ENCODE measurements at places on chromosomes 16 and 17.
A peak's percentile ranks its signal among the peaks of the same experiment; 100 is the strongest.

- no peak for DNase-seq
Observed at GRCh38 chr17:7932483-7932891, 481 bp downstream of the CNTROB start.

- DNase-seq, result peak; percentile 7
Observed at GRCh38 chr17:64083093-64083492, 46.9 kb downstream of the ERN1 start.

GRCh38 chr16:30053376-30054015 lies 12.1 kb upstream of the ALDOA start:
- peak; percentile 67 for DNase-seq

DNA sequence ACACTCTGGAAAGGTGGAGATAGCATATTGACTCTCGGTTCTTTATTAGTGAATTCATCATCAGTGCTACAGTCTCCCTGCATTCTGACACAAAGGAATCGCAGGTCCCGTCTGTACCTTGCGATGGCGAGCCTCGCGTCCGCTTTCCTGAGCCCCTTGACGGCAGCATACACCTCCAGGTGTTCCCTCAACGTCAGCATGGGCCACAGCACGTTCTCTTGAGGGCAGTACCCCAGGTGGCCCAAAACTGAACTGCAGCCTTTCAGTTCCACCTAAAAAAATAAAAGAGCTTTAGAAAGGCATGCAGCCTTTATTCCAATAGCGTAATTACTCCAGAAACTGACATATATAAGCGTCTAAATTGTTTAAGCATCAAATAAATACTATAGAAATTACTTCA lies 24.2 kb upstream of the ABCA9 start:
- DNase-seq, result no peak

DNA sequence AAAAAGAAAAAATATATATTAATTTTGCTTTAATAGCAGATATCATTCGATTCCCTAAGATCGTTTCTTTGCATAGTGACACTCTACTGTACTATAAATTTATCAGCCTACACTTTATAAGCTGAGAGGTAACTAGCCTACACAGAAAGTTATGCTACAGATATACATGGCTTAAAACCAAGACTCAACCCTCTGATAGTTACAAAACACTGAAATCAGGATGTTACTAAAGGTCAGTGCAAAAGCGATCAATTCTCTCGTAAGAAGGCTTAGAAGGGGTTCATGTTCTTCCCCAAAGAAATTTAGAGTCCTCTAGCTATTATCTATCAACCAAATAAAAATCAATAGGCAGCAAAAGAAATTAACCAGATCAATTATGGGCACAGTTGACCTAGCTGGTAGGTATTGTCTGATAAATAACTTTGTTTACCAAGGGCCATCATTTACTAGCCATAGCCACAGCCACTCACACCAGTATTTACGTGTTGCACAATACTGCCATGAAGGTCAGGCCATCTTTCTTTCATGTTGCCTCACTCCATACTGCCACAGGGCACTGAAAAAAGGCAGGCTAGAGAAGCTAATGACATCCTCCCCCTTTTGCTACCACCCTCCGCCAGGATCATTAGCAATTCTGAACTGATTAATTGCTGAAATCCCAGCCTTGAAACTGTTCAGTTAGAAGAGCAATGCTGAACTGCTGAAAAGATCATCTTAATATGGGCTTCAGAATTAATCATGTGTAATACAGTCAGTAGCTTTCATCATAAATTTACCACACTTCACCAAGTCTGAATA lies 43.7 kb downstream of the RND2 start:
- DNase-seq, result no peak

DNA sequence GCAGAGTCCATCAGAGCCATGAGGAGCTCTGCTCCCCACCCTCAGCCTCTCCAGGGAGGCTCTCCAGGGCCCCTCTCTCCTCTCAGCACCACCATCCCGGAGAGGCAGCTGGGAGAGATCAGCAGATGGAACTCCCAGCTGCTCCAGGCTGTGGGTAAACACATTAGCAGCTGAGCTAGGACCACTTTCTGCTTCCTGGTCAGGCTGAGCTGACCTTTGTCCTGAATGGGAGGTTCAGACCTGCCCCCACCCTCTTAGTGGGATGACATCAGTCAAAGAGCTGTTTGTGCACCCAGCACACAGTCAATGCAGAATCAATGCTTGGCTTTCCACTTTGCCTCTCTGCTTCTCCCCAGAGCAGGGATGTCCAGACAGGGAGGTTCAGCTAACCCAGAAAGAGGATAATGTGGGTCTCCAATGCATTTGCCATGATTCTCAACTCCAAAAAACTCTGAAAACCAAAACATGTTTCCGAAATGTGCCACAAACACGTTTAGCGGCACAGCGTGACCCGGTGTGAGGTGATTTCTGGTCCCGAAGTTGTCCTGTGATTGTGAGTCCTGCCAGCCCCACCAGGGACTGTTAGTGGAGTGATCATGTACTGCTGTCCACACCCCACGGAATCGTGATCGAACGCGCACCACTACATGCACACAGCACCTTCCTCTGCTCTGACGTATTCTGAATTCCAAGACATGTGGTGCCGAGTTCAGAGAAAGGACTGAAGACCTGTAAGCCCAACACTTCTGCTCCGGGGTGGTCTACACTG lies 6.7 kb downstream of the GPR142 start:
- no peak for DNase-seq

DNA sequence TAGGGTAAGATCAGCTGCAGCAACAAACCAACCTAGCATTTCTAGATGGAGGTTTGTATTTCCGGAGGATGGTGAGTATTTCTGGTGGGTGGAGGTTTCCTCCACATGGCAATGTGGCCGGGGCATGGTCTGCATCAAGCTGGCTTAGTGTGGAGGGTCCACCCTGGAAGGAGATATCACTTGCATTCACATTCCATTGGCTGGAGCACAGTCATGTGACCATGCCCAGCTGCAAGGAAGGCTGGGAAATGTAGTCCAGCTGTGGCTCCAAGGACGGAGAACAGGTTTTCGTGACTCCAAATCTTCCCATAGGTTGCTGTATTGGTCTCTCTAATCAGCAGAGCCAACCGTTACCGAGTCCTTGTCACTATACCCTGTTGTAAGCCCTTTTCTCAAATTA lies 68.7 kb downstream of the RAI1 start:
- DNase-seq, result no peak

DNA sequence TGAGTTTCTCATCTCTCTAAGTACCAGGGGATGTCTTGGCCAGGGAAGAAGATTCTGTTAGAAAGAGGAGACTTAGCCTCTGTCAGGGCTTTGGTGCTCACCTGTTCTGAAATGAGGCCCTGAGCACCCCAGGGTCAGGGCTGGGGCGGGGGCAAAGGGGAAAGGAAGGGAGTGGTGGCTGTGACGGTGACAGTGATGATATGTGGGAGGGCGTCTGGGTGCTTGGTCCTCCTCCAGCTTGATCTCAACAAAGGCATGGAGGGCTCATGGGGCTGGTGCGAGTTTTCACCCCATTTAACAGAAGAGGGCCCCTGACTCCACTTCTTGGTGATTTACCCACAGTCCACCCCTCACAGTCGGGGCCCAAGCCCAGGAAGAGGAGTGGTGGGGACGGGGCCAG lies 15.1 kb downstream of the SOX8 start:
- DNase-seq, result no peak

- DNase-seq, result no peak
Observed at GRCh38 chr16:11576427-11577289, 10.1 kb downstream of the LITAF start.

GRCh38 chr16:53542283-53542682 lies 39.3 kb upstream of the AKTIP start:
- no peak for DNase-seq

DNA sequence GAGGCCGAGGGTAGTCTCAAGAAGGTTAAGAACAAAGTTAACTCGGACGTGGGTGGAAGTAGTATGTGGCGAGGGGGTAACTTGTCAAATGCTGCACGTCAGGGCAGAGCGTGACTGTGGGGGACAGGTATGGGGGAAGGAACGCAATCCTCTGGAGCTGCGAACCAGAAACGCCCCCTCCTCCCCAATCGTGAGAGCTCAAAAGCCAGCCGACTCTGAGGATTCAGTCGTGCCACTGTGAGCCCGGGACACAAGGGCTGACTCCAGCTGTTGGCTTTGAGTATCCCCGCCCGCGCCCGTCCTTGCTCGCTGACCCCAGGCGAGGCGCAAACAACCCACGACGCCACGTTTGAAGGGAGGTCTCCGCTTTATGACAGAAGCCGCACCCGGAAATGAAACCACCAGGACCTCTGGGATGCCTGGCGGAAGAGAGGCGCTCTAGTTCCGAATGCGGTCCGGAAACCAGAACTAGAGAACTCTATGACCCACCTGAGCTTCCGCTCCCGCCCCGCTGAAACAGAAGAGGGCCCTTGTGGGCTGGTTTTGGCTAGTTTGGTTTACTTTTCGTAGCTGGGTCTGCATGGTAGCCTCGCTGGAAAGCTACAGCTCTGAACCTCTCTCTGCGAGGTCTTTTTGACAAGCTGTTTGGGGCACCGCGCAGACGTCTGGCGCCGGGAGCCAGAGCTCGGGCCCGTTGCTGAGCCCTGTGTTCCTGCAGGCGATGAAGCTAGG lies at the start of gene PEX12:
Gene PEX12 (minus strand): TSS at position 375 of the 732 bp plus-strand sequence. CDS start 550 bp downstream, outside the sequence.
- peak; percentile 87 for DNase-seq

GRCh38 chr16:937723-938122 lies 33.1 kb downstream of the LMF1 start:
- no peak for DNase-seq

GRCh38 chr17:31537565-31538011 lies 146.1 kb downstream of the RAB11FIP4 start:
- no peak for DNase-seq

DNA sequence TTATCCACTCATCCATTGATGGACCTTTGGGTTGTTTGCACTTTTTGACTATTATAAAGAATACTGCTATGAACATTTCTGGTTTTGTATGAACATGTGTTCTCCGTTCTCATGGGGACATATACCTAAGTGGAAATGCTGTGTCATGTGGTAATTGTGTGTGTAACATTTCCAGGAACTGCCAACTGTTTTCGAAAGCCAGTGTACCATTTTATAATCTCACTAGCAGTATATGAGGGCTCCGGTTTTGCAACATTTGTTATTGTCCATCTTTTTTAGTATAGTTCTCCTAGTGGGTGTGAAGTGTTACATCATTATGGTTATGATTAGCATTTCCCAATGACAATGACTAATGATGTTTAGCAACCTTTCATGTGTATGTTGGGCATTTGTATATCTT lies 5.1 kb upstream of the TRIM25 start:
- no peak for DNase-seq

DNA sequence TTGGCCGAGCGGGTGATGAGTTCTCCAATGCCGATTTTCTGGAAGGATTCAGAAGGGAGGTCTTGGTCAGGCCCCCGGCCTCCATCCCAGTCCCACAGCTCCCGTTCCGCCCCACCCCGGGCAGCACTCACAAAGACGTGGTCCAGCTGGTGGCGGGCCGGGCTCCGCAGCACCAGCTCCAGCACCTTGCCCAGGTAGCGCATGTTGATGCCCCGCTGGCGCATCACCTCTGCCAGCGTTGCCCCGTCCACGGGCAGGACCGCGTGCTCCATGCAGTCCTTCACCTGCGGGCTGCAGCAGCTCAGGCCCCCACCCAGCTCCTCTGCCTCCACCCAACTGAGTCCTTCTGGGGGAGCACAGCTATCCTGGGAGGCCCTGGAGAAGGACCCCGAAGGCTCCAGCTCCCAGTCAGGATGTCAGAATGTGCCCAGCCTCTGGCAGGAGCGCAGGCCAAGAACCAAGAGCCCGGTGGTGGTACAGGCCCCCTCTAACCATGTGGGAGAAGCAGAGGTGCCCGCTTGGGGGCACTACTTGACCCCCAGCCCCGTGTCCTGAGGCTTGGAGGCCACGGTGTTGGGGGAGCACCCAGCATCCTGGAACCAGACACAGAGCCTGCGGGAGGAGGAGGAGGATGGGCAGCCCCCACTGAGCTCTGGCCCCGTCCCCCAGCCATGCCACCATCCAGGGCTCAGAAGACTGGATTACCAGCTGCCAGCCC lies 16.2 kb downstream of the CLUH start:
- DNase-seq, result no peak

- peak; percentile 36 for DNase-seq
Observed at GRCh38 chr16:1960665-1961630, 1.6 kb downstream of the NDUFB10 start.

- no peak for DNase-seq
Observed at GRCh38 chr16:3087243-3088235, 11.6 kb downstream of the ZSCAN10 start.

GRCh38 chr16:28202147-28202746 lies 9.5 kb downstream of the XPO6 start:
- DNase-seq, result no peak

DNA sequence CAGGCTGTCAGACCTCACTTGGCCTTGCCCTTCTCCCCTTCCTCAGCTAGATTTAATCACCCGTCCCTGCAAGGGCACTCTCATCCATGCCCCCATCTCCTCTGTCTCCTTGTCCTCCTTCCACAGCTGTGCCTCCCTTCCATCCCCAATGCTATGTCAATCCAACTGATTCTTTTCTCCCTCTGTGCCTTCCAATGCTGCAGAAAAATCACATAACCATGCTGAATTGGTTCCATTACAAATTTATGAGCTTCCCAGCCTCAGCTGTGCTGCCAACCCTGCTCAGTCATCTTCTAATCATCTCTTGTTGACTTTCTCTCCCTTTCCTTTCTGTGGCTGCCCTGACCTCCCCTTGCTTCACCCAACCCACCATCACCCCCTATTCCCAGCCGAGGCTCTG lies 56.3 kb upstream of the PIRT start:
- DNase-seq, result no peak

DNA sequence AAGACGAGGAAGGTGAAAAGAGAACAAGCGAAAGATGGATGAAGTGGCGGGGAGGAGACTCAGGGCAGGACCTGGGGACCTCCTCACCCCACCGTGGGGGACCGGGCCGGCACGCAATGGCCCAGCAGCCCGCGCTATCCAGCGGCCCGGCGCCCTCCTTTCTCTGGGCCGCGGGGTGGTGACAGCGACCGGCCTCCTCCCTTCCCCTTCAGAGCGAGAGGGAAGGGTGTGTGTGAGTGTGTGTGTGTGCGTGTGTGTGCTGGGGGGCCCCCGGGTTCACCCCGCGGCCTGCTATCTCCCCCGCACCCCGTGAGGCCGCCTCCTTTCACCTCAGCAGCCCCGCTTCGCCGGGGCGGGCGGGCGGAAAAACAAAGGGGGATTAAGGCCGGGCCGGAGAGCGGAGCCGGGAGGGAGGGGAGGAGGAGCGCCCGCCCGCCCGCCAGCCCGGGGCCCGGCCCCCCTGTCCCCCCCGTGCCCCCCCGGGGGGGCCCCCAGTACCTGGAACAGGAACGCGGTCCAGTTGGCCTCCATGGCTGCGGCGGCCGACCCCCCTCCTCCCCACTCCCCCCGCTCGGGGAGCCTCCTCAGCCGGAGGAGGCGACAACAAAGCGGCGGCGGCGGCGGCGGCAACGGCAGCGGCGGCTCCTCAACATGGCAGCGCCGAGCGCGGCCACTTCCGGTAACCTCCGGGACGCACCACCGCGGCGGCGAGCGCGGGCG lies at the start of gene VEZF1:
Gene VEZF1 (minus strand): TSS at position 674 of the 720 bp plus-strand sequence. CDS start 143 bp downstream, at position 531.
- DNase-seq, result peak; percentile 90

DNA sequence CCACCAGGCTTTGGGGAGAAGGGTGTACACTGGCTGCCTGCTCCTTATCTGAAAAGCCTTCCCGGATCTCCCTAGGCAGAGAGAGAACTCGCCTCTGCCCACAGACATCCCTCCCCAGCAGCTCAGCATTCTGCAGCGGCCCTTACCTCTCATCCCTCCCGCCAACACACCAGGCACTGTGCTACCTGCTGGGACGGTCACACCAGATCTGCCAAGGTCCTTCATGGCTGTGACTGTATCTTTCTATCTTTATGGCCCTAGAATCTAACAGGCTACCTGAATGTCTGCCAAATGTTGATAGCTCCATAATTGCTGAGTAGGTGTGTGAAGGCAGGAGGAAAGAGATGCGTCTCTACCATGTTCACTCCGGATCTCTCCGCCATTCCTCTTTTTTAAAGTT lies 7.9 kb downstream of the TSNAXIP1 start:
- DNase-seq, result no peak
